Epithelial cell of esophagus (primary cell): ENCODE measurements at places on chromosomes 6 and 20.

GRCh38 chr20:43993560-43993959, 78.9 kb downstream of the TOX2 start:
- no peak for DNase-seq

- peak; percentile 57 for DNase-seq
Measured at GRCh38 chr6:110534731-110535492, 58.5 kb upstream of the SLC22A16 start.

GRCh38 chr6:52937908-52938307, 28.4 kb upstream of the GSTA3 start:
- DNase-seq: peak; percentile 18

- DNase-seq: no peak
Measured at GRCh38 chr6:41717392-41717736, 18.0 kb downstream of the TFEB start.

- DNase-seq: peak; percentile 48
Measured at GRCh38 chr20:33373735-33374605, 27.3 kb downstream of the CDK5RAP1 start.

DNA sequence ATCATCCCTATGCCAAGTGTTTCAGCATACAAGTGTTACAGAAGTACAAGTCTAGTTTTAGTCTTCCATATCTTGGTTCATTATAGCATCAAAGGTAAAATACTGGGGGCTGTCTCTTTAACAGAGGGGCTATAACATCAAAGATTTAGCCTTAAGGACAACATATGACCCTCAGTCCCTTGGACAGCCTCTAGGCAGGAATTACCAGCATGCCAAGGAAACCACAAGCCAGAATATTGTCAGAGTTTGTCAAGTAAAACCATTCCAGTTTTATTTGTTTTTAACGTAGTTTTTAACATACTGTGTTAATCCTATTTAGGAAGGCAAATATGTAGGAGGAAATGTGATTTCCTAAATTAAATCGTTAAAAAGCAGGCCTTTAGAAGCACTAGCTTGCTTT, 18.6 kb downstream of the ZKSCAN8 start:
- no peak for DNase-seq

DNA sequence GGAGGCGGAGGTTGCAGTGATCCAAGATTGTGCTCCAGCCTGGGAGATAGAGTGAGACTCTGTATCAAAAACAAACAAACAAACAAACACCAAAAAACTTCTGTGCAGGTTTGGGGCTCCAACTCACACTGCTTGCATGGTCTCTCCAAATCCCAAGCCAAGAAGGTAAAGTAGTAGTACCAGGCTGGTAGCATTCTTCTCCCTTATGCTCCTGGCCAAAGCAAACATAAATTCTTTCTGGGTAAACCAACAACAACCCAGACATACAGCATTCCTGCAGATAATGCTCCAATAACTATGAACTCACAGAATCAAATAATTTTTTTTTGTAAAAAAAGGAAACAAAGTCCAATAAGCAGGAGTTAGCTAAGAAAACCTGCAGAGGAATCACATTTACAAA, 57.8 kb upstream of the KLHL31 start:
- DNase-seq: no peak

GRCh38 chr6:115932481-115932880, 128.2 kb downstream of the FRK start:
- DNase-seq: peak; percentile 27

GRCh38 chr6:147674794-147675193, 166.3 kb downstream of the SAMD5 start:
- DNase-seq: no peak

DNA sequence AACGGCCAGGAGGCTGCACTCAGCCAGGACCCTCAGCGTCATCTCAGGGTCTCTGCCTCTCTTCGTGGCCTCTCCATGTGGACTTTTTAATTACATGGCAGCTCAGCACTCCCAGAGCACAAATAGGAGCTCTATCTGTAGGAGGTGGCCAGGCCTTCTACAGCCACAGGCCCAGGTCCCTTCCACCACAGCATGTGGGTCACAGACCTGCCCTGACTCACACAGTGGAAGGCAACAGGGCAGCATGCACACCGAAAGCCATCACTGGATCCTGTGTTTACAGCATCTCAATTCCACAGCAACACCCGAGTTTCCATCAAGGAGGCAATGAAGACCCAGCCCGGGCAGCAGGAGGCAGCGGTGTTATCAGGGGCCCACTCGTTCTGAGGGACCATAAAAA, 65.8 kb upstream of the CD93 start:
- no peak for DNase-seq

- DNase-seq: no peak
Measured at GRCh38 chr6:117267054-117267347, 1.6 kb downstream of the VGLL2 start.

- DNase-seq: no peak
Measured at GRCh38 chr6:95547043-95547442, 30.3 kb upstream of the MANEA start.

DNA sequence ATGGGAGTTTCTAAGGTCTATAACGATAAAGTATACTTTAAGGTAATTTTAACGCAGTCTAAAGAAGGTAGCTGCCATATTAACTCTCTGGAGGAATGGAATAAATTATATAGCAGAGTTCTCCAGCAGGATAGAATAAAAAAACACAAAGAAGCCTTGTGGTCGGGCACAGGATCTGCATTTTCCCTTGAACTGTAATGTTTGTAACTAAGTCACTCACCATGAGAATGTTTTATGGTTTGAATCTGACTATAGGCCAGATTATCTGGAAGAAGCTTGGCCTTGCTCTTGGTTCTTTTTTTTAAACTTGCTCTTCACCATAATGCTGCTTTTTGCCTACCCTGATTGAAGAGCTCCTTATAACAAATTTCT, 238.8 kb upstream of the NOX3 start:
- DNase-seq: no peak

- no peak for DNase-seq
Measured at GRCh38 chr20:3188823-3189413, 15.6 kb downstream of the DDRGK1 start.

DNA sequence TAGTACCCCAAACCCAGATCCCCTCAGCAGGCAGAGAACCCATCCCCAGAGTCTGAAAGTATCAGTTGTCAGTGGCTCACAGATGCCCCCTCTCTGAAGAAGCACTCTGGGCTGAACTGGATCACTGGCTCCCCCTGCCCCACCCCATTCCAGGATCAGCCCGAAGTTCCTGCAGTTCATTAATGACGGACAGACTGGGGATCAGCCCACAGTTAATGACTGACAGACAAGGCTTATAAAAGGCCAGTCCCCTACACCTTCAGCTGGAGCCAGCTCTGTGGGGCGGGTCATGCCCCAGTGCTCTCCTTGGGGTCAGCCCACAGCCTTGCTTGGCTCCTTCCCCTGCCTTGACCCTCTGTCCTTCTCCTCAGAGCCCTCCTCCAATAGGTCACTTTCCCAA, 21.7 kb downstream of the KIAA1755 start:
- no peak for DNase-seq

- DNase-seq: peak; percentile 43
Measured at GRCh38 chr20:32804817-32805216, 14.9 kb upstream of the MAPRE1 start.

- peak; percentile 39 for DNase-seq
Measured at GRCh38 chr6:29941016-29941415, 1.3 kb upstream of the HLA-A start.

- DNase-seq: peak; percentile 87
Measured at GRCh38 chr6:148972481-148972880, 225.7 kb downstream of the UST start.

- no peak for DNase-seq
Measured at GRCh38 chr20:42074944-42075343, 456.8 kb upstream of the CHD6 start.

DNA sequence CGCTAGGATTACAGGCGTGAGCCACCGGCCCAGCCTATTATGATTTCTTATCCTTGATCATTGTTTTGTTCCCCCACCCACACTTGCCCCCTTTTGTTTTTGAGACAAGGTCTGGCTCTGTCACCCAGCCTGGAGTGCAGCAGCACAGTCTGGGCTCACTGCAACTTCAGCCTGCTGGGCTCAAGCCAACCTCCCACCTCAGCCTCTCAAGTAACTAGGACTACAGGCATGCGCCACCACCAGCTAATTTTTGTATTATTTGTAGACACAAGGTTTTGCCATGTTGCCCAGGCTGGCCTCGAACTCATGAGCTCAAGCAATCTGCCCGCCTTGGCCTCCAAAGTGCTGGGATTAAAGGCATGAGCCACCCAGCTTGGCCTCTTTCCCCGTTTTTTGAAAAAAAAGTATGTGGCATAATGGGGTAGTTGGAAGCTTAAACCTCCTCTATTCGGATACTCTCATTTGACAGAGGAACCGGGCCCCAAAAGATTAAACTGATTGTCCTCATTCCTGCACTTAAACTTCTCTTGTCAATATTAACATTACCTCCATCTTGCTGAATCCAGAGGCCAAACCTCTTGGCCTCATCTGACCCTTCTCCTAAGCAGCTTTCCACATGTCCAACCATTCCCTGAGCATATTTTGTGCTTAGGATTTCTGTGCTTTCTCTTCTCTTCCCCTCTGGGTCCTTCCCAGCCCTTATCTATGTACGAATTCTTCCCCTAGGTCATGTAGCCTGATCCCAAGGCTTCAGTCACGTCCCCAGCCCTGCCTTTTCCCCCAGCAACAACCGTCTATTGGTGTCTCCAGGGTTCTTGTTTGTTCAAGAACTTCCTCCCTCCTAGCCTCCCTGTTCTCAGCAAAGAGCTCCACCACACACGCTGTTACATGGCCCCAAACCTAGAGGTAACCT, 6.1 kb upstream of the EZR start:
- no peak for DNase-seq

GRCh38 chr6:90101403-90101802, 195.2 kb downstream of the BACH2 start:
- no peak for DNase-seq

DNA sequence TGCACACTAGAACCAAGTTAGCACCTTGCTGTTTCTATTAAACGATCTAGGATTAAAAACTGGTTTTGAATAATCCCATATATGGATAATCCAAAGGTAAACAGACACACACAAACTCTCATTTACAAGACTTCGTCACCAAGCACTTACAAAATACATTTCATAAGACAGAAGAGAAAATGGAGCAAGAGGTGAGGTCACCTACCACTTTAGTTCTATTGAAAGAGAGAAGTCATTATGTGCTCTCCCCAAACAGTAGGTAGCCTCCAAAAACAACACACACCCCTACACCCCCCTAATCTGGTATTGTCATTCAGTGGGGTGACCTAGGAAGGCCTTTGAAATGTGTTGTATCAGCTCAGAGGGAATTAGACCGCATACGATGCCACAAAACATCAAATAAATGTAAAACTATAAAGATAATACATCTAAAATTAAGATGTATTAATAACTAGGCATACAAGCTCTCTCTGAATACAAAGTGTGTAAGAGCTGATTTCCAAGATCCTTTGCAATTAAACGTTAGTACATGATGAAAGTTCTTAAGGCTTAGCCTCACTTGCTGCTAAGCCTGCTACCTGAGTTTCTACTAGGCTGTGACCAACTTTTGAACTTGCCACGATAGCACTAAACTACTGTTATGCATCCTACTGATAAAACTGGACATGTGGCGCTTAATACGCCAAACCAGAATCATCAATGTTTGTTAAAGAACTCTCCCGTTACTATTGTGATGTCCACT, 1.6 kb downstream of the SRPK1 start:
- DNase-seq: peak; percentile 85

- DNase-seq: no peak
Measured at GRCh38 chr20:62775206-62775605, 21.1 kb upstream of the MRGBP start.

- no peak for DNase-seq
Measured at GRCh38 chr20:17790296-17790695, 90.5 kb downstream of the BANF2 start.

DNA sequence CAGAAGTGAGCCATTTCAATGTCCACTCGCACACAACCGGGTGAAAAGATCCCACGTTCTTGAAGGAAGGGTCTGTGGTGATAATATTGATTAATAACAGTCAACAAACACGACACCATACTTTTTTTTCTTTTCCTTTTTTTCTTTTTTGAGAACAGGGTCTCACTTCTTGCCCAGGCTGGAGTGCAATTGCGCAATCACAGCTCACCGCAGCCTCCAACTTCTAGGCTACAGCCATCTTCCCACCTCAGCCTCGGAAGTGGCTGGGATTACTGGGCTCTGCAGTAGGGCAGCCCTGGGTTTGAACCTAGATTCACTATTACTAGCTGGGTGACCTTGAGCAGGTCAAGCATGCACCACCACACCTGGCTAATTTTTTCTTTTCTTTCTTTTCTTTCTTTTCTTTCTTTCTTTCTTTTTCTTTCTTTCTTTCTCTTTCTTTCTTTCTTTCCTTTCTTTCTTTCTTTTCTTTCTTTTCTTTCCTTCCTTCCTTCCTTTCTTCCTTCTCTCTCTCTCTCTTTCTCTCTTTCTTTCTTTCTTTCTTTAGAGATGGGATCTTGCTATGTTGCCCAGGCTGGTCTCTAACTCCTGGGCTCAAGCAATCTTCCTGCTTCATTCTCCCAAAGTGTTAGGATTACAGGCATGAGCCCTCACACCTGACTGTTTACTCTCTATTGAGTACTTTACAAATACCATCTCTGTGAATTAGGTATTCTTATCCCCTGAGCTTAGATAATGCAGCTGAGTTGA, 123.9 kb downstream of the SNX5 start:
- DNase-seq: no peak

- DNase-seq: peak; percentile 42
Measured at GRCh38 chr20:49661560-49662329, 51.9 kb downstream of the B4GALT5 start.

DNA sequence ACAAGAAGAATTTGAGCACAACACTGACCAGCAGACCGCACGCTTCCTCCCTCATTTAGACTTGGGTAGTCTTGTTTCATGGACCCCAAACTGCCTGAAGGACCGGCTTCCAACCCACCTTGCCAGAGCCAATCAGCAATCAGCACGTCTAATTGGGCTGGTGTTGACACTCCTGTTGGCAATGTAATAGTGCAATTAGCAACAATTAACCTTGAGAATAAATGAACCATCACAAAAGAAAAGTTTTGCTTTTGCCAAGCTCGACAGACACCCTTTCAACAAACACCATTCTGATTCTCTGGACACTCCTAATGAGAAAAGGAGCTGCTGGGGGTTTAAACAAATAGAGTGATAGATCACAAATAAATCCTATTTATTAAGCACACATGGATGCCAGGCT, 61.0 kb downstream of the EDN3 start:
- no peak for DNase-seq
